AG04449 (cell line): ENCODE measurements at places on chromosomes 5 and 9.
A peak's percentile ranks its signal among the peaks of the same experiment; 100 is the strongest.

GRCh38 chr5:10331341-10331796 is 22.1 kb upstream of the MARCHF6 start:
- DNase-seq: peak; percentile 72

GRCh38 chr9:124179196-124180071 is 78.3 kb upstream of the NEK6 start:
- DNase-seq: no peak

- DNase-seq: no peak
Measured at GRCh38 chr5:36146390-36146789, 5.3 kb downstream of the LMBRD2 start.

GRCh38 chr5:61467766-61468482 is 135.9 kb downstream of the ZSWIM6 start:
- DNase-seq: no peak

DNA sequence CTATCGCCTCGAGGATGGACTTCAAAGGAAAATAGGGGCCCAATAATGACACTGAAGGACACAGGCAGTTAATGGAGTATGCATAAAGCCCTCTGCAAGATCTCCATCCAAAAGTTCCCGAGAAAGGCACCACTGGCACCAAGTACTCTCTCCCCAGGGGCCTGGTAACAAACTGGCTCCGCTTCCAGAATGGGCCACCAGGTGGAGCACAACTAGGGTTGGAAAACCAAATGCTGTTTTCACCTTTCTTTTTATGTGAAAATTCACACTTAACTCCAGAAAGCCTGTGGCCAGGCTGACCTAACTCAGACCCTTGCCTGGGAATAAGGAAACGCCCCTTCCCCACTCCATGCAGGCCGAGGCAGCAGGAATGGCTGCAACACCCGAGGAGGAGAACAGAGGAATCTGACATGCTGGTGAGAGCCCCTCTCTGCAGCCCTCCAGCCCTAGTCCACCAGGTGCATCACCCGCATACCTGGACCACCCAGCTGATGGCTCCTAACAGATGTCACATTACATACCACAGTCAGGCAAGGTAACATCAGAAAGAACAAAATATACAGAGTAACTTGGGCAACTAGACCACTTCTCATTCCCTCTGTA is 42.8 kb downstream of the CAMSAP1 start:
- DNase-seq: no peak

DNA sequence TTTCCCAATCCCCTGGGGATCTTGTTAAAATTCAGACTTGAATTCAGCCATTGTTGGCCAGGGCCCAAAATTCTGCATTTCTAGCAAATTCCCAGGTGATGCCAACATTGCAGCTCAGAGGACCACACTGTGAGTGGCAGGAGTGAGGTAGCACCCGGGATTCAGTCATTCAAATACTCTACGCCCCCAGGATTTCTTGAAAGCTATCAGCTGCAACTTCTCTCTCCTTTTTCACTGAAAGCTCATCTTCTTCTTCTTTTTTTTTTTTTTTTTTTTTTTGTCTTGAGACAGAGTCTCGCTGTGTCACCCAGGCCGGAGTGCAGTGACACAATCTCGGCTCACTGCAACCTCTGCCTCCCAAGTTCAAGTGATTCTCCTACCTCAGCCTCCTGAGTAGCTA is 19.3 kb upstream of the ANKH start:
- DNase-seq: no peak

GRCh38 chr9:7058473-7058872 is 300.7 kb downstream of the KDM4C start:
- DNase-seq: no peak

DNA sequence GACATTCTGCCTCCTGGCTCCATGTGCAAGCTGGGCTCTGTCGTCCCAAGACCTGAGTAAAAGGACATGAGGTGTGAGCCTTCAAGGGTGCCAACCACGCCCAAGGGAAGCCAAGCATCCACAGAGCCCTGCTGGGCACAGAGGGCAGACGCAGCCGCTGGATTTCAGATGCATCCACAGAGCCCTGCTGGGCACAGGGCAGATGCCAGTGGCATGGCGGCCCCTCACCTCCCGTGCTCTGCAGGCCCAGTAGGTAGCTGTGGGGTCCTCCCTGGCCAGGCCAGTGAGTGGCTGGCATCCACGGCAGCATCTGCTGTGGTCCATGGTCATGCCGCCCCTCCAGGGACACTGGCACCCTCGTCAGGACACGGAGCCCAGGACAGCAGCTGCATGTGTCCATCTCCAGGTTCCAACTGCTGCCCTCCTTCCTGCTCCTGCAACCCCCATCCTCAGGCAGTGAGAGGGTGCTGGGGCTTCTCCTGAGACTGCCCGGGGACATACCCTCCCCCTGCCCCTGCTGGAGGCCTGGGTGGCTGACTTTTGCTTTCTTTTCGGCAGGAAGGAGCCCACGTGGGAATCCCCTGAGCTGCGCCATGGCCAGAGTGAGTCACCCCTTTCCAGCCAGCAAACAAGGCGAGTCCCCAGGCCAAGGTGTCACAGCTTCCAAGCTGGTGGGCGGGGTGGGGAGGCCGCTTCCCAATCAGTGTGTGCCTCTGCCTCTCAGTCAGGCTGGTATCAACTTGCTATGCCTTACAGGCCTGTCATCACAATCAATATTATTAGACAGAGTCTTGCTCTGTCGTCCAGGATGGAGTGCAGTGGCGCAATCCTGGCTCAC is 4.0 kb upstream of the TRAF2 start:
- DNase-seq: peak; percentile 14

DNA sequence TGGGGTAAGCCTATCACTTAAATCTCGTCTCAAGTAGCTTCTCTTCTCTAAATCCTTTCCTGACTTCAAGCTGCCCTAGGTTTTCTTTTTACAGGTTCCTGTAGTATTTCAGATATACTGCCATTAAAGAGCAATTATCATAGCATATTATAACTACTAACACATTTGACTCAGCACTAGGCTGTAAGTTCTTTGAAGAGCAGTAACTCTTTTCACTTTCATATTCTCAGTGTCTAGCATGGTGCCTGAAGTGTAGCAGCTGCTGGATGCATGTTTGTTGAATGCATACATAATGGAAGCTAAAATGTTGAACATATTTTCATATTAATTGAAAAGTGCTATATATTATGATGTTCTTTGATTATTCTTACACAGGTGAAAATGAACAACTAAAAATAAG is 22.5 kb downstream of the CCDC152 start:
- no peak for DNase-seq

- DNase-seq: no peak
Measured at GRCh38 chr9:127058645-127059021, 63.8 kb downstream of the ANGPTL2 start.

- no peak for DNase-seq
Measured at GRCh38 chr5:142065273-142065672, 43.3 kb upstream of the NDFIP1 start.

DNA sequence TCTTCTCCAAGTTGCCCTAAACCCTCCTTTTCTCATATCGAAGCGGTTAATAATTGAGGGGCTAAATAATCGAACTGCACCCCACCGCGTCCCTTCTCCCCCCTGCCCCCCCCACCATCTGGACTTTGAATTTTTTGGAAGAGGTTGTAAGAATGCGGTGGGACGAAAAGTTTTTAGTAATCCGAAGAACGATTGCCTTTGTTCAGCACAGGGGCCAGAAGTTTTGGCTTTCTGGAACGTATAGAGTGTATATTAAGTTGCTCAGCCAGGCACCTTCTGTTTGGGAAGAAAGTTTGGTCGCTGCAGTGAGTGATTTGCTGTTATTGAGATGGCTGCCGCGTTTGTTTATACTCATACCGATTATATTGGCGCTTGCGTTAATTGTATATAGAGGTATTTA is 518 bp downstream of the ERBIN start:
- DNase-seq: no peak

GRCh38 chr5:154221371-154221896 is 30.9 kb downstream of the GALNT10 start:
- DNase-seq: peak; percentile 95

- no peak for DNase-seq
Measured at GRCh38 chr5:157214415-157214814, 33.8 kb downstream of the ITK start.

GRCh38 chr5:14598225-14598624 is 16.6 kb downstream of the OTULINL start:
- DNase-seq: no peak

DNA sequence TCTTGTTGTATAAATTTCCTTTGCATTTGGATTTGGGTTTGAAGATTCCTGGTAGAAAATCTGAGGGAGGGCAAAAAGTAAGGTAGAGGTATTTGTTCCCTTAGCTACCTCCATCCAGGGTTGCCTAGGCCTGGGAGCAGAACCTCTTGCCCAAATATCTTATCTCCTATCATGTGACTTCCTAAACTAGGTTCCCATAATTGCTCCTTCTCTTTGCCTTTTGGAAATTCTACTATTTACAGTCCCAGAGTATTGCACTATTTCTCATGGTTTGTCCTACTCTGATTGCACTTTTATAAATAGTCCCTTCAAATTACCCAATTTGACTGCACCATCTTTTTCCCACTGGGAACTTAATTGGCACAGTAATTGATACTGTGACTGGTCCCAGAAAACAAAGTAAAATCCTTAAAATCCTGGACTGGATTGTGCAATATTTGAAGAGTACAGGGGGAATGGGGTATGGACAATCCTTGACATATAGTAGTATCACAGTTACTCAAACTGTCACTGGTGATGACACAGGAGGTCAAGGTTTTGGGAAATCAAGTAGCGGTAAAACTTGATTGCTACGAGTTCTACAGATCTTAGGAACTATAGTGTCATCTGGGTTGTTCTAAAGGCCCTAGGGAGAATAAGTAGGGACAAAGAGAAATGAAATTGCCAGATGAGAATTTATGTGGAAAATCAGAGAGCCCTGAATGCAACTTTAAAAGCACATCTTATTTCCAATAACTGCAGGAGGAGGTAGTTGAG is 31.5 kb upstream of the TMED7 start:
- no peak for DNase-seq

DNA sequence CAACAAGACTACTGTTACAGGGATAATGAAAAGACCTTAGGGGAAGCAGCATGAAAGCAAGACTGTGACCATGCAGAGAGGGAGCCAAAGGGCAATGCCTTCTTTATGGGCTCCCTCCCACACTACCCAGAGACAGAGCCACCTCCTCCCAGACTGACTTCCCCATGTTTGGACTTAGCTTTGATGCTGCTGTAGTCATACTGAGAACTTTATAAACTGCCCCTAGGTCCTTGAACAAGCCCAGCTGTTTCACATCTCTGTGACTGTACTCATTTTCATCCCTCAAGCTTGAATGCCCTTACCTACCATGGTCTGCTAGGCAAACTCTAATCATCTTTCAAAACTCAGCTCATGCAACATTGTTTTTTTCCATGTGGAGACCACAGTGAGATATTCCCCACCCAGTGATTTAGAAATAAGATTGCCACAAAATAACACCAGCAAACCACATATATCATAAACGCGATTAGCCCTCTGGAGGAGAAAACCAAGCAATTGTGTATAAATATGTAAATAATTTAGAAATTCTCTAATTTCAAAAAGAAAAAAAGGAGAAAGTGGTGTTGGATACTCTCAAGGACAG is 23.4 kb upstream of the FAM169A start:
- DNase-seq: no peak
